ENCODE measurements at places on chromosomes 6 and 20.

GRCh38 chr20:49747707-49748524 is 34.2 kb upstream of the B4GALT5 start:
- no peak for DNase-seq

- DNase-seq, result no peak
Measured at GRCh38 chr6:48525849-48526248, 414.9 kb upstream of the PTCHD4 start.

- no peak for DNase-seq
Measured at GRCh38 chr6:137223370-137224131, 4.4 kb upstream of the IFNGR1 start.

DNA sequence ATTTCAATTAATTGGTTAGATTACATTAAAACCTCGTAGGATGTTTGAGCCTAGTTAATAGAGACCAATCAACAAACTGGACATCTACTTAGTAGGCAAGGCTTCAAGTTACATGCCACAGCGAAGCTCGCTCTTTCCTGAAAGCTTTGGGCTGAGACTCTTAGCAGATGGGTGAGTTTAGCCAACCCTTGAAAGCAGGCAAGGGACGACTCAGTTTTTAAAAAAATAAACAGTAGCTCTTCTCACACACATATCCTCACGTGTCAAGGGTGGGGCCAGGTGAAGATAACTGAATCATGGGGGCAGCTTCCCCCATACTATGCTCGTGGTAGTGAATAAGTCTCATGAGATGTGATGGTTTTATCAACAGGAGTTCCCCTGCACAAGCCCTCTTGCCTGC is 775 bp downstream of the MTFR2 start:
- DNase-seq, result no peak

- DNase-seq, result no peak
Measured at GRCh38 chr20:50220894-50221365, 30.3 kb downstream of the CEBPB start.

DNA sequence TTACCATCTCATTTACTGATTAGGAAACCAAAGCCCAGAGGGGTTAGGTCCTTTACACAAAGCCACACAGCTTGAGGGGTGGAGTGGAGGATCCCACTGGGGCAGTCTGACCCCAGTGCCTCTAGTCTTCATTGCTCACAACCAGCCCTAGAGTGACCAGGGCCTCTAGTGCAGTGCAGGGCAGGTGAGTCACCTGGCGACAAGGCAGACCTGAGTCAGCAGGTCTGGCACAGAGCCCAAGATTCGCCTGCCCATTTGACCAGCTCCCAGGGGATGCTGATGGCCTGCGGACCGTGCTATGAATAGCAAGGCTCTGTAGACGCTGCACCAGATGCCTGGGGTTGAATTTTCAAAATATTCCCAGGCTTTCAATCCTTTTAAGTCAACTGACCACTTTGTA is 29.9 kb downstream of the CDH26 start:
- DNase-seq, result no peak

DNA sequence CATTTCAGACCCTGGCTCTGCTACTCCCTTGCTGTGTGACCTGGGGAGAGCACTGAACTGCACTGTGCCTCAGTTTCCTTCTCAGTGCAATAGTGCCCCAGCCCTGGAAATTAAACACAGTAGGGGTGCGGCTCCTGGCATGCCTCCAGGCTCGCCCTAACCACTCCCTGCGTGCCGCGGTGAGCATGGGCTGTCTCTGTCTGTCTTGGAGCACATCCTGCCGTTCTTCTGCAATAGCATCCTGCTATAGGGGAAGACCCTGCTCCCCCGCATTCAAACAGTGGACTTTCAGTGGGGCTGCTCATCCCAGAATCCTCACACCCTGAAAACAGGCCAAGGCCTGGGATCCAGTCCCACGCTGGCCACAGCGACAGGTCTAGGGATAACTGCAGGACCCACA is 129.5 kb downstream of the FOXC1 start:
- no peak for DNase-seq

- no peak for DNase-seq
Measured at GRCh38 chr6:48985025-48985424, 478.0 kb downstream of the MMUT start.

- DNase-seq, result no peak
Measured at GRCh38 chr6:148851683-148852556, 105.1 kb downstream of the UST start.
